ENCODE measurements at places on chromosomes 3 and 15.
A peak's percentile ranks its signal among the peaks of the same experiment; 100 is the strongest.

GRCh38 chr15:42413920-42414319 is 54.6 kb downstream of the CAPN3 start:
- no peak for DNase-seq

DNA sequence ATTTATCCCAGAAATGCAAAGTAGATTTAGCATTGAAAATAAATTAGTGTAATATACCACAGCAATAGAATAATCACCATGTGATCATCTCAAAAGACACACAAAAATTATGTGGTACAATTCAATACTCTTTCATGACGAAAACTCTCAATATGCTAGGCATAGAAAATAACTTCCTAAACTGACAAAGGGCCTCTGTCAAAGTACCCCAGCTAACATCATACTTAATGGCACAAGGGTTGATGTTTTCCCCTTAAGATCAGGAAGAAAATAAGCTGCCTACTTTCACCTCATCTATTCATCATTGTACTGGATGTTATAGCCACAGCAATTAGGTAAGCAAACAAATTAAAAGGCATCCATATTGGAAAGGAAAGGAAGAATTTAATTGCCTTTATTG is 22.7 kb upstream of the NIPA2 start:
- DNase-seq, result no peak

DNA sequence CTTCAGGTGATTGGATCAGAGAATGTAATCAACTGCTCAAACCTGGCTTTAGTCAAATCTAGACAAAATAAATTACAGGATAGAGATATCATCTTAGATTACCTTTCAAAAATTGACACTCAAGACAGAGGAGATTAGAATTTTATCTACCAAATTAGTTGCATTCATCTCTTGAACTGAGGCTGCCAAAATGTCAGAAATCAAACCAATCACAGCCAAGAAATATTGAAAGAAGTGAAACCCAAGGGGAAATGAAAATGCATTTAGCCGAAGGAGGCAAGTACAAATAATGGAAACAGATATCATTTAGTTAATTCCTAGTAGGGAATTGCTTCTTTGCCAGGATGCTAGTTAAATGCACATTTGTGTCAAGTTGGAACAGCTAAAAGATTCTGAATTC is 261.1 kb upstream of the PDZRN3 start:
- no peak for DNase-seq

GRCh38 chr3:129992781-129993180 is 18.3 kb downstream of the TRH start:
- DNase-seq, result peak; percentile 46

- peak; percentile 21 for DNase-seq
Measured at GRCh38 chr3:51928438-51928837, 13.3 kb downstream of the RRP9 start.

GRCh38 chr15:88028024-88028423 is 228.5 kb downstream of the NTRK3 start:
- DNase-seq, result no peak

GRCh38 chr3:187264911-187265310 is 26.6 kb downstream of the MASP1 start:
- no peak for DNase-seq

Measured in D341Med (cell line).